ENCODE measurements at places on chromosomes 6 and 20.

GRCh38 chr6:217048-217659, 75.1 kb upstream of the DUSP22 start:
- peak; percentile 44 for DNase-seq

GRCh38 chr20:12777016-12777415, 231.8 kb upstream of the SPTLC3 start:
- no peak for DNase-seq

DNA sequence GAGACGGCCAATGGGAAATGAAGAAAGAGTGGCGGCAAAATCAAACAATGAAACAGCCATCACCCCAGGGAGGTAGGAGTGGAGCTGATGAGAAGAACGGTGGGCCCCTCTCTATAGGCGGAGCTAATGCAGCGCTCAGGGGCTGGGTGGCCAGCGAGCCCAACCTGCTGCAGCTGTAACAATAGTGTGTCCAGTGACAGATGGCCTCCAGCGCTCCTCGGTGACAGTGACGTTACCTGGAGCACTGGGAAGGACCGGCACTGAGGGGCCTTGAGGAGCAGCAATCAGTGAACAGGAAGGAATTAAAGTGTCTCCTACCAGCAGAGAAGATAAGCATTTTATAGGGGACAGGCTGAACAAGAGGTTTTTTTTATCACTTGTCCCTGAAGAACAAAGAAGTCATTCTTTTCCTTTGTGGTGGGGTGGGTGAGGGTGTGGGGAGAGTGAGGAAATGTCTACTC, 81.6 kb downstream of the FOXA2 start:
- DNase-seq = peak; percentile 63

DNA sequence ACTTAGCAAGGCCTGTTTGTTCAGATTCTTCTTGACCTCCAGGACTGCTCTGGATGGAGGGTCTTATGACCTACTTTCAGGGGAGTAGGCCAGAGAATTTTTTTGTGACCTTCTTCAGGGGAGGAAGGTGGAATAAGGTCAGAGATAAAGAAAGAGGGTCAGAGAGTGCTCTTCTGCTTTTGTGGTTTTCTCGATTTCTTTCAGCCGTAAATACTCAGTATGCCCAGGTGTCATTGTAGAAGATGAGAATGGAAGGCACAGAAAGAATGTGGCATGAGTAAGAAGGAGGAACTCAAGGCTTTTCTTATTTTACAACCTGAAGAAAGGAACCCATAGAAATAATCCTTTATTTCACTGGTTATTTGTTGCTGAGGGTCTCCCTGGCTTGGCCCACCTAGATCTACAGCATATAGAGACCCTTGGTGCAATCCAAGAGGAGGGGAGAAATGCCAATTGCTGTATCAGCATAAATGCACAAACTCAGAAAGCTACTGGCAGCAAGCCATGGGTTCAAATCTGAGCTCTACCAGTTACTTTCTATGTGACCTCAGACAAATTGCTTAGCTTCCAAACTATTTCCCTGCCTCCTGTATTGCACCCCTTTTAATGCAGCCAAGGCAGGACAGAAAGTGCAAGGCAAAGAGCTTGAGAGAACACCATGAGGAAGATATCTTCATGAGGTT, 68.0 kb downstream of the OLIG3 start:
- no peak for DNase-seq

DNA sequence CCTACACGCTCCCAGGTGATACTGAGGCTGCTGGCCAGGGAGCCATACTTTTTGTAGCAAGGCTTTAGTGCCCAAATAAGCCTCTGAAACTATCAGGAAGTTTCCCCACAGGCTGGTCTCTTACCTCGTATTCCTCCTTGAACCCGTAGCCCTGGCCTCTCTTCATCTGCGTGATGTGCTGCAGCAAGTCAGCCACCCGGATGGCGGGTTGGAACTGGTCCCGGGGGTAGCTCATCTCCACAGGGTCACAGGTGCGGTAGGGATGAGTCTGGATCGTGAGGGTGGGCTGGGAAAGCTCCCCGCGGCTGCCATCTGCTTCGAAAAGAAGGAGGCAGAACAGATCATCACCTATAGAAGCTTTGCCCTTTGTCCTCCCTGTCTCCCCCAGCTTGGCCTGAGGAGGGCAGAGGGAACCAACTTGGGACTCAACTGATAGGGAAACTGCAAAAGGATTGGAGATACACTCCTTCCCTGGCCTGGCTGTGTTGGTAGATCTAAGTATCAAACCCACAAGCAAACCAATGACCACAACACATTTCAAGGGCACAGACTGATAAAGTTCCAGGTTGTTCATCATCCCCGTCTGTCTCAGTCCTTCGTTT, 543.2 kb upstream of the CHD6 start:
- DNase-seq = no peak

GRCh38 chr6:112839525-112839961, 492.4 kb downstream of the RFPL4B start:
- DNase-seq = no peak

DNA sequence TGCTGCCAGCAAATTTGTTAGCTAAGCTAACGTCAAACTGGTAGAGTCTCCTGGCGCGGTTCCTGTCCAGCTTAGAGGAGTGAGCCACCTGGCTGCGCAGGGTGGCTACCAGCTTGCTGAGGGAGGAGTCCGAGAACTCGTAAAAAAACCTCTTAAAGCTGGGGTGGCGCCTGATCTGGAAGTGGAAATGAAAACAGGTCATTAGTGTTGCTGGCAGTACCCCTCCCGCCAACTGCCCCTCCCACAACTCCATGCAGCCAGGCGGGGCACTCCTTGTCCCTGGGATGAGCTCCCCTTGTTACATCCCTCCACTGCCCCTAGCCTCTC, 17.3 kb downstream of the BNIP5 start:
- DNase-seq = peak; percentile 82

- no peak for DNase-seq
Observed at GRCh38 chr6:90251295-90251992, 45.2 kb downstream of the BACH2 start.

DNA sequence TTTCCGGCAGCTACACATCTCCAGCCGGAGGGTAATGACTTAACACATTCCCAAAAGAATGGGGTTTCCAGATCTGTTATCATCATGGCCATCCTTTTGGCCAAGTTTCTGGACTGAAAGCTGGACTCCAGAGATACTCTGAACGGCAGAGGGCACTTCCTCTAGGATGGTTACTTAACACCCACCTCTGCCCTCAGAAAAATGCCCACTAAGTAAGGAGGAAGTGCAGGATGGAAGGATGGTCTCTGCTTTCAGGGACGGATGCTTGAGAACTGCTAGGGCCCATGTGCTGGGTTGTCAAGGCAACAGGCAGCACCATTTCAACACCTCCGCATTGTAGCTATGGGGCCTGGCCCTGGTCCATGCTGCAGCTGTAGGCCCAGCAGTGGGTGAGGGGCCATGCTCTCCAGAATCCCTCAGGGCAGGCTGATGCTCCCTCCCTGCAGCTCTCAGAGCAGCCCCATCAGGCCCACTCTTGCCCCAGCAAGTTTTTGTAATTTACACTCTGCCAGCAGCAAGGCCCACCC, 16.5 kb upstream of the TGM3 start:
- no peak for DNase-seq

DNA sequence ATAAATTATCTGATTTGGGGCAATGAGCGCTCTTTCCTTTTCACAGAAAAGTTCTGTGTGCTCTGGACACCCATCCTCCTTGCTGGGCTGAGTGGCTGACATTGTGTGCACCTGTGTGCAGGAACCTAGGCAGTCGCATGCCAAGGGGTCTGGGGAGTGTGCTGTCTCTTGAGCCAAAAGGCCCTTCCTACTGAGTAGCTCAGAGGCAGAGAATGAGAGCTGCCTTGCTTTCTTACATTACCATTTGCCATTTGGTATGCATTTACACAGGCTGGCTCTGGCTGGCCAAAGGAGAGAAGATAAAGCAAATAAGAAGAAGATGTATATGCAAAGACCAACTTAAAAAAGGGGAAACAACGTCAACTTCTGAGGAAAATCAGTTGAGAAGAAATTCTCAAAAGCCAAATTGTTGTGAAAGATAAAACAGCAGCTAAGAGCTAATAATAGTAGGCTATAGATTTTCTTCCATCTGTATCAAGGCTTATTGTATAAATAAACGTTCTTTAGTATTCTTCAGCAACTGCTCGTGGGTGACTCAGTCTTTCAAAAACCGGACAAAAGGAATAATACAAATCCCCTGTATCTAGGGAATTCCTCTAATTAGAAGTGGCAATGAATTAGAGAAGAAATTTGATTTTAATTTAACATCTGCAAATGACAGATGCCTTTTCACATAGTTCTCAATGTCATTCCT, 121.9 kb downstream of the INSM1 start:
- no peak for DNase-seq

- DNase-seq = no peak
Observed at GRCh38 chr6:36367743-36368142, 19.7 kb downstream of the ETV7 start.

GRCh38 chr6:22102671-22103070, 194.2 kb downstream of the PRL start:
- no peak for DNase-seq

Measured in transverse colon (tissue), 4 donors.